ENCODE measurements at places on chromosomes 5 and 9.

- no peak overlapping the region for H3K27ac ChIP-seq
- H3K27me3 ChIP-seq = no peaks in the 10 kb centered on the region
- H3K4me1 ChIP-seq = peaks cover 3% of the 10 kb centered on the region
- no peak for DNase-seq
- peaks cover 23% of the 10 kb centered on the region for H3K36me3 ChIP-seq
Measured at GRCh38 chr5:149309354-149309753, 35.9 kb upstream of the GRPEL2 start.

- DNase-seq = no peak
- H3K4me3 ChIP-seq = peak overlapping the region; percentile 59
- peaks cover 90% of the 10 kb centered on the region for H3K27me3 ChIP-seq
- no peaks in the 10 kb centered on the region for H3K36me3 ChIP-seq
- peaks cover 25% of the 10 kb centered on the region for H3K4me1 ChIP-seq
- H3K27ac ChIP-seq = no peak overlapping the region
Measured at GRCh38 chr5:181052672-181053487, 12.8 kb downstream of the BTNL9 start.

- no peak for DNase-seq
- H3K27me3 ChIP-seq = no peaks in the 10 kb centered on the region
- no peaks in the 10 kb centered on the region for H3K36me3 ChIP-seq
- H3K27ac ChIP-seq = no peak overlapping the region
Measured at GRCh38 chr5:54795777-54796176, 189.6 kb downstream of the ESM1 start.

- H3K4me3 ChIP-seq = no peak overlapping the region
- H3K36me3 ChIP-seq = peaks cover 94% of the 10 kb centered on the region
- H3K27me3 ChIP-seq = no peaks in the 10 kb centered on the region
- DNase-seq = no peak
- no peak overlapping the region for H3K27ac ChIP-seq
Measured at GRCh38 chr9:5767968-5768932, 64.7 kb downstream of the ERMP1 start.

GRCh38 chr5:147512659-147513379, 3.0 kb upstream of the DPYSL3 start:
- no peak for DNase-seq
- H3K4me3 ChIP-seq = no peak overlapping the region
- peaks cover 11% of the 10 kb centered on the region for H3K4me1 ChIP-seq

DNA sequence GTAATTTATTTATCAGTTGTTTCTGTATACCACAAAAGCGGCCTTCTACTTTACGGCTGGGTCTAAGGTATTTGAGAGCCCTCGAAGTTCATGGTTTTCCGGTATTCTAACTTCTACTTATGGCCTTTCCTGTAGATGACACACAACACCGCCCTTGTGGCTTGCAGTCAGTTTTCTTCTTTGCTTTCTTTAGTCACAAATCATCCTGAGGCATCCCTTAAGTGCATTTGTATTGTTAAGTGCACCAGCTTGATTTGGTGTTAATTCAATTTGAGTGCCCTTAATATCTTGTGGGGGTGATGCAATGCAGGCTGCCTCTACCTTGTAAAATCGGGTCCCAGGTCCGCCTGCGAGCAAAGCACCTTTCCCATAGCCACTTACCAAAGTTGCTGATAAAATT, 511.9 kb downstream of the CCDC171 start:
- H3K27ac ChIP-seq = no peak overlapping the region
- no peak for DNase-seq
- no peak overlapping the region for H3K4me3 ChIP-seq

- DNase-seq = no peak
- no peaks in the 10 kb centered on the region for H3K36me3 ChIP-seq
- H3K27ac ChIP-seq = peak overlapping the region; percentile 50
- H3K4me1 ChIP-seq = peaks cover 7% of the 10 kb centered on the region
Measured at GRCh38 chr9:127098916-127099553, 23.4 kb downstream of the ANGPTL2 start.

DNA sequence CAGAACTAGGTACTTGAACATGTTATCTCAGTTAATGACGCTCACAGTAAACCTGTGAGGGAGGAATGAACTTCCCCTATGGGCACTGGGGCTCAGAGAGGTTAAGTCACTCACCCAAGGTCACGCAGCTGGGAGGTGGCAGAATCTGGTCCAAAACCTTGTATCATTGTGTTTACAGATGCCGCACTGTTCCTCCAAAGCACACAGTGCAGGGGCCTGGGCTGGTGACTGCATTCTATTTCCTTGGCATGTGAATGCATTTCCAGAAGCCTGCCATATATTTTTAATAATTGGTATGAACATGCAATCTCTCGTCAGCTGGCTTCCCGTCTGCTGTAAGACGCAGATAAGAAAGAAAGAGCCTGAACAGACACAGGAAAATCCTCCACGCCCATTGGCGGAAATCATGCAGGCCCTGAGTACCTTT, 77.0 kb upstream of the TBC1D2 start:
- no peak for DNase-seq
- no peak overlapping the region for H3K4me3 ChIP-seq
- H3K4me1 ChIP-seq = no peaks in the 10 kb centered on the region
- no peak overlapping the region for H3K27ac ChIP-seq
- no peaks in the 10 kb centered on the region for H3K36me3 ChIP-seq

DNA sequence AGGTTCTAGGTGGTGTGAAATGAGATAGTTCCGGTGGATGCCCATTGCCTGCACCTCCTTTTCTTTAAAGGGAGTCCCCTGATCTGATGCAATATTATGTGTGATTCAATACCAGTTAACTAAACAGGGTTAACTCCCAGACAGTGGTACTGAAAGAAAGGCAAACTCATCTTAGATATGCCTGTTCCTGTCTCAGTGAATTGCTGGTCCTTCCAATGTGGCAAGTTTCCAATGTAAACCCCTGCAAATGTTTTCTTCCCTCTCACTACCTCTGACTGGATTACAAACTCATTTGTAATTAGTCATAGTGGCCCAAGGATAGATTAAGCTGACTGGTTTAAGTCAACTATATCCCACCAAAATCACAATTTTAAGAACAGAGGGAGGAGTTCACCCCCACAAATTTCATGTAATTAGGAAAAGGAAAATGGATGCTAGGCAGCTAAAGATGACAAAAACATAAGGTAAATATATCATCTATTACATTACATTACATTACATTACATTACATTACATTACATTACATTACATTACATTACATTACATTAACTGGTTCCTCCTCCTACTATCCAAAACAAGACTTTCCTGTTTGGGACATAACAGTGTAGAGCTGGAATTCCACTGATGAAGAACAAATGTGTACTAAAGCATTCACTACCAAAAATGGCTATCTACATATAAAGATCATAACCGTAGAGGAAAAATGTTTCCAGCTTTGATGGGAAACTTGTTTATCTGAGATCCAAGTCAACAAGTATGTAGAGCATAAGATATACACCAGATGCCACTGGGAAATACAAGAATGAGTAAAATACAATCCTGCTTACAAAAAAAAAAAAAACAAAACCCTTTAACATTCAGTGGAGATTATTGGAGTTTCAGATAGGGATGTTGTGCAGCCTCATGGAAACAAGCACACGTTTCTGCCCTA, 121.5 kb upstream of the SNX2 start:
- no peak for DNase-seq
- no peak overlapping the region for H3K27ac ChIP-seq
- no peaks in the 10 kb centered on the region for H3K27me3 ChIP-seq
- no peaks in the 10 kb centered on the region for H3K36me3 ChIP-seq

GRCh38 chr5:132023258-132024116, 12.0 kb upstream of the ACSL6 start:
- H3K4me1 ChIP-seq = no peaks in the 10 kb centered on the region
- H3K36me3 ChIP-seq = no peaks in the 10 kb centered on the region
- H3K27ac ChIP-seq = no peak overlapping the region
- H3K27me3 ChIP-seq = peaks cover 9% of the 10 kb centered on the region
- H3K4me3 ChIP-seq = no peak overlapping the region
- no peak for DNase-seq

DNA sequence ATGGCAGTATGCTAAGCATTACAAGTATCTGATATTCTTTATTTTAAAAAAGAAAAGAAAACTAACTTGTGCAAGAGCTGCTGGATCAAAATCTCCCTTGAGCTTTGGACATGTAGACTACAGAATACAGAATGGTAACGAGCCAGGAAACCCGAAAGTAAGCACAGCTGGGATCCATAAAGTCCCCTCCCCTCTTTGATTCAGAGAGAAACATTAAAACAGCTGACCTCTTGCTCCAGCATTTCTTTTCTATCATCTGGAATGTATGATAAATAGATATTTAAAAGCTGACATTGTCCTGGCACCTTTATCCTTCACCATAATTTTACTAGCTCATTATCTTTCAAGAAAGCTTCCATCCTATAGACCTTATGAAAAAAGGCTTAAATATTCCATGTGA, 28.2 kb upstream of the LPAR1 start:
- no peak overlapping the region for H3K4me3 ChIP-seq
- H3K27me3 ChIP-seq = no peaks in the 10 kb centered on the region
- peak overlapping the region; percentile 90 for H3K27ac ChIP-seq
- H3K4me1 ChIP-seq = no peaks in the 10 kb centered on the region

DNA sequence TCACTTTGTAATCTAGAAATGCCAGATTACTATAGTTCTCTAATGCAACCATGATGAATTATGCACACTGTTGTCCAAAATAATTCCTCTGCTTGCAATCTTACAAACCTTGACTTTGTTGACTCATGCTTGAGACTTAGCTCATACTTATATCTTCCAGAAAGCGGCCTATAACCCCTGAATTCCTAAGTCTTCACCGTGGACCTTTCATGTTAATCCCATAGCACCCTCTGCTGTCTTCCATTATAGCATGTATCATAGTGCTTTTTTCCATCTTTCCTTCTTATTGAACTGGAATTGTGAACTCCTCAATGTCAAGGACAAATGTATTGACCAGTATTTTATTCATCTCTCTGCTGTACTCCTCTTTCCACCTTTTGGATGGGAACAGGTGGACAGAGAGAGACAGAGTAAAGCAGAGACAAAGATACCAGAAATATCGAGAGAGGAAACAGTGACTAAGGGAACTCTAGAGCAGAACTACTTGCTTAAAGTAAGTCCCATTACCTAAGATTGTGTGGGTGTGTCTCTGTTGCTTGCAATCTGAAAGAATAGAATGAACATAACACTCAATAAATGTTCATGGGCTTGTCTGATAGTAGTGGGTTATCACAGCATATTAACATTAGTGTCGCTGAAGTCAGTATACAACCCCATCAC, 110.0 kb downstream of the LURAP1L start:
- DNase-seq = no peak
- no peak overlapping the region for H3K27ac ChIP-seq
- no peaks in the 10 kb centered on the region for H3K36me3 ChIP-seq

DNA sequence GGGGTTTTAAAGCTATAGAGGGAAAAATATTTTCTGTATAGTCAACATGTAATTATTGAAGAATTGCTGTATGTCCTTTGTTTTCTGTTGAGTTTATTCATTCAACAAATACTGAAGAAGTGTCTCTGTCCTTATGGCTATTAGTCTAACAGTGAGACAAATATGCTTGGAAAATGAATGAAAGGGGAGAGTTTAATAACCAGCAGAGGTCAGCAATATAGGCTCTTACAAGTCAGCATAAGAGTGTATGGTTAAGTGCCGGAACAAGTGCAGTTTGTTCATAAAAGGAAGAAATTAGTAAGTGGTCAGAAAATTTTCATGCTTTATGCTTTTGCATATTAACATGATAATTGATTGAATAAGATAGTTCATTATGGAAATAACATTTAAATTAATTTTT, 3.6 kb downstream of the SCAMP1 start:
- DNase-seq = no peak
- no peak overlapping the region for H3K27ac ChIP-seq
- no peaks in the 10 kb centered on the region for H3K27me3 ChIP-seq
- H3K4me3 ChIP-seq = no peak overlapping the region

DNA sequence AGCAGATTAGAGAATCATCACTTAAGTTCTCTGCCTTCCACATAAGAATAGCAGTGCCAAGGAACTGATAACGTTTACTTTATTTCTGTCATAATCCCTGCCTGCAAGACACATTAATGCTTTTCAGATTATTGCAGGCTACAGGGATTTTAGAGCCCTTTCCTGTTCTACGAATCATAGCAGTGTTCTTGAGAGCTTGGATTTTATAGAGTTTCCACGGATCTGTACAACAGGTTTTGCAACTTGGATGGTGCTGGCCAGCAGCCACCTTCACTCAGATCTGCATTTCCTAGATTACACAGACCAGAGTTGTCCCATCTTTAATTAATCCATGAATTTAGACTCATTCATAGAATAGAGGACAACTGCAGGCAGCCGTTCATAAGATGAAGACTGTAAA, 38.1 kb downstream of the SLC12A2 start:
- peaks cover 9% of the 10 kb centered on the region for H3K36me3 ChIP-seq
- DNase-seq = no peak

GRCh38 chr5:43859309-43859708, 256.3 kb downstream of the NNT start:
- H3K36me3 ChIP-seq = no peaks in the 10 kb centered on the region
- no peak for DNase-seq
- no peaks in the 10 kb centered on the region for H3K27me3 ChIP-seq
- H3K27ac ChIP-seq = no peak overlapping the region
- H3K4me3 ChIP-seq = no peak overlapping the region

GRCh38 chr9:115525111-115526058, 407.4 kb upstream of the TNC start:
- H3K4me1 ChIP-seq = peaks cover 9% of the 10 kb centered on the region
- no peak overlapping the region for H3K4me3 ChIP-seq
- no peak for DNase-seq
- no peaks in the 10 kb centered on the region for H3K36me3 ChIP-seq
- H3K27me3 ChIP-seq = no peaks in the 10 kb centered on the region

GRCh38 chr5:36444582-36445418, 143.1 kb upstream of the RANBP3L start:
- peaks cover 19% of the 10 kb centered on the region for H3K4me1 ChIP-seq
- no peak for DNase-seq
- no peaks in the 10 kb centered on the region for H3K36me3 ChIP-seq

DNA sequence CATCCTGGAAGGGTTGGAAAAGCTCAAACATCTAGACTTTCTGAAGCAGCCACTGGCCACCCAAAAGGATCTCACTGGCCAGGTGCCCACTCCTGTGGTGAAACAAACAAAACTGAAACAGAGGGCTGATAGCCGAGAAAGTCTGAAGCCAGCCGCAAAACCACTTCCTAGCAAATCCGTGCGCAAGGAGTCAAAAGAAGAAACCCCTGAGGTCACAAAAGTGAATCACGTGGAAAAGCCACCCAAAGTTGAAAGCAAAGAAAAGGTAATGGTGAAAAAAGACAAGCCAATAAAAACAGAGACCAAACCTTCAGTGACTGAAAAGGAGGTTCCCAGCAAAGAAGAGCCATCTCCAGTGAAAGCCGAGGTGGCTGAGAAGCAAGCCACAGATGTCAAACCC, 87.6 kb downstream of the MAP1B start:
- no peak for DNase-seq
- H3K27ac ChIP-seq = no peak overlapping the region

GRCh38 chr5:92002721-92003274, 619.7 kb upstream of the ARRDC3 start:
- no peak for DNase-seq
- H3K27ac ChIP-seq = no peak overlapping the region
- H3K27me3 ChIP-seq = no peaks in the 10 kb centered on the region
- no peak overlapping the region for H3K4me3 ChIP-seq
- no peaks in the 10 kb centered on the region for H3K4me1 ChIP-seq
- H3K36me3 ChIP-seq = no peaks in the 10 kb centered on the region

GRCh38 chr9:124908098-124908497, 32.8 kb downstream of the GOLGA1 start:
- H3K27me3 ChIP-seq = no peaks in the 10 kb centered on the region
- H3K4me1 ChIP-seq = no peaks in the 10 kb centered on the region
- no peak for DNase-seq
- H3K27ac ChIP-seq = no peak overlapping the region

All from suprapubic skin (tissue), 4 donors.